ENCODE measurements at places on chromosomes 2 and 18.

- DNase-seq: no peak
Measured at GRCh38 chr18:50065527-50065926, 129.4 kb downstream of the MYO5B start.

DNA sequence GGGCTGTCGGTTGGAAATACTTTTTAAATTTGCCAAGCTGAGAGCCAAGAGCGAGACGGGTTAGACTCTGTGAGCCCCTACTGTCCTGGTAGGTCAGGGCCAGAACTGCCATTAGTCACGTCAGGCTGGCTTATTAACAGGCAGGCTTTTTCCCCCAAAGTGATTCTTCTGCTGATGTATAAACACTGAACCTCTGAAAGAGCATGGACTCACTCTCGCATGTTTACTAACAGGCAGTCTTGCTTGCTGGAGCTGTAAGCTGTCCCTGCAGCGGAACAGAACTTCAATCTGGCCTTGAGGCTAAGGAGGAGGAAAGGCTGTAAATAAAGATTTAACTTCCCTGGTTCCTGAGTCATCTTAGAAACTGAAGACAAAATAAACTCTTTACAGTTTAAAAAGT, 288.4 kb downstream of the PIEZO2 start:
- no peak for DNase-seq

DNA sequence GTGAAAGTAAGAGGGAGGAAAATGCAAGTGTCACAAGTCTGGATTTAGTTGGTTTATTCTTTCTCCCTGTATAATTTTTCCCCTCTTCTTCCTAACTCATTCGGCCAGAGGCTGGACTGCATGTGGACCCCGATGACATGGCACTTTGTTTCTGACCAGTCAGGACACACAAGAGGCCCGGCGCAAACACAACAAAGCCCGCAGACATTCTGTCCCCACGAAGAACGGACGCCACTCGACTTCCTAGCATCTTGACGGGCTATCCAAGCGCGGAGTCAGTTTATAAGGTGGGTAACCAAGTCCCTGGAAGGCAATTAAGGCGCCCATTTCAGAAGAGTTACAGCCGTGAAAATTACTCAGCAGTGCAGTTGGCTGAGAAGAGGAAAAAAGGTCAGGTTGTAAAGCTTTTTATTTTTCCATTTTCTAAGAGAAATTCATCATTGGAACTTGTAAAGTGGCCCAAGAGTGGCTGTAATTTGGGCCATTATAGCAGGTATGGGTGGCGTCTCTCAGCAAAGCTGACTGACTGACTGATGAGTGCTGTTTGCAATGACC, at the start of gene TPO:
Gene TPO (plus strand): TSS at position 308 of the 555 bp plus-strand sequence. CDS start 946 bp downstream, outside the sequence.
- DNase-seq: no peak

DNA sequence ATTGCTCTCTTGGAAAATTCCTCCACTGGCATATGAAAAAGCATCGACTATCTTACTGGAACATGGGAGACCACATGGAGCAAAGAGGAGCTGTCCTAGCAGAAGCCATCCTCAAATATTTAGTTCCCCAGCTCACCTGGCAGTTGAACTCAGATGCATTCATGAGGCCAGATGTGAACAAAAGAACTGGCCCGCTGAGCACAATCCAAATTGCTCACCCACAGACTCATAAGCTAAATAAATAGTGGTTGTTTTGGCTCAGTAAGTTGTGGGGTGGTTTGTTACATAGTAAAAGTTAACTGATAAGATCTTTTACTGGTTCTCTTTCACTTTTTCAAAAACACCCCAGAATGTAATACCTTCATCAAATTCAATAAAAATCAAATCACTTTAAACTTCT, 108.6 kb upstream of the CWC22 start:
- DNase-seq: no peak

GRCh38 chr2:164737612-164738081, 104.0 kb downstream of the COBLL1 start:
- no peak for DNase-seq

GRCh38 chr2:194044321-194044720, 1612.7 kb upstream of the SLC39A10 start:
- no peak for DNase-seq

- DNase-seq: no peak
Measured at GRCh38 chr18:54192900-54193299, 31.6 kb downstream of the MBD2 start.

- no peak for DNase-seq
Measured at GRCh38 chr2:221533299-221533698, 38.8 kb downstream of the EPHA4 start.

- DNase-seq: no peak
Measured at GRCh38 chr2:200735061-200735460, 76.6 kb upstream of the BZW1 start.

DNA sequence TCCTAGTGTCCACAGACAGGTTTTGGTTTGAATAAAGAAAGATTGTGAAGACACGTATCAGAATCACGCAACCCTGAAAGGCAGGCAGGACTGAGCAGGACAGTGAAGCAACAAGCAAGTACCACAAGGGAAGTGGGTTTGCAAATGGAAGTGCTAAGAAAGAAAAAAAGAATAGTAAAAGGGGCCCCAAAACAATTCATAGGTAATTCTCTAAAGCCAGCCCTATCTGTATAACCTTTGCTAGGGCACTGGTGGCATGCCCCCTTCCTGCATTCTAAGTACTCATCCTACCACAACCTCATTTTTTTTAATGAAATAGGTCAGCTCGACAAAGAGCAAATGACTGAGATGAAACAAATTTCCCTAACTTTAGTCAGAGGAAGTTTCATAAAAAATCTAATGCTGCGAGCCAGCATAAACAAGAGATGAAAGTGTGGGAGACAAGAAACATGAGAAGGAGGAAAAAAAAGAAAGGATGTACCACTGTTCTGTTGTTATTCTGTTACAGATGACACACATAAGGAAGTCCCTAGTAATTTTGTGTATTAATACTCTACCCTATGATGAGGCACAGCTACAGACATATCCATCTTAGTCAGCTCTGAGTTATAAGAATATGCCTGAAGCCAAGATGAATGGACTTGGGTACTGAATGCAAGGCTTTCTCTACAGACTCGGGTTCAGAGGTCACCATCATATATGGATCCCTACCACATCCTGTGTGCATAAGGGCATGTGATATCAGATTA, 32.2 kb downstream of the IKZF2 start:
- DNase-seq: no peak

GRCh38 chr2:101948625-101949155, 43.1 kb upstream of the IL1R2 start:
- DNase-seq: no peak

DNA sequence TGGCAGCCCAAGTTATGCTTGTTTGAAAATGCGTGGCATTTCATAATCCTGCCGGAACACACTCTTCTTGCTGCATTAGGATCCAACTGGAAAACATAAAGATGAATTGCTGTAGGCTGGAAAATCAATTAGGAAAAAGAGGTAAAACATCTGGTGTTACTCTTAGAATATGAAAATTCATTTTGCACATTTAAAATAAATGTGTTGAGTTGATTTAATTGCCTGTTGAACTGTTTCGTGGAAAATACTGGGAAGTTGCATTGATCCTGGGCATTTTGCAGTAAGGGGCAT, 4.1 kb downstream of the RHOB start:
- DNase-seq: no peak

GRCh38 chr18:75070625-75071483, 138.1 kb downstream of the PTGR3 start:
- DNase-seq: peak; percentile 45

DNA sequence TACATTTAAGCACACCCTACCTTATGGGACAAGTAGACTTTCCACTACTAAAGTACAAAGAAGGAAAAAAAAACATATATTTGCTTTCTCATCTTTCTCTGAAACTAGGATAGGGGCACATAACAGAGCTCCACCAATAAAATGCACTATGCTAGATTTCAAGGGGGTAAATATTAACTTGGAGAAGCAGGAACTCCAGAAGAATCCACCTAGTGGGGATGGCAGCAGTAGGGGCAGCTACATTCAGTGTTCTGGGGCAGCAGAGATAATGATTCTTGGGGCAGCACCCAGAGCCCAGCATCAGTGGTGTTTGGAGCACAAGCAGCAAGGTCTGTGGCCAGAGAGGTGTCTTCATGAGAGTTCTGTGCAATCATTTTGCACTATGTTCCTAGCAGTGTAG, 64.7 kb downstream of the DTNB start:
- no peak for DNase-seq

GRCh38 chr2:9641641-9642040, 10.8 kb upstream of the YWHAQ start:
- no peak for DNase-seq

- no peak for DNase-seq
Measured at GRCh38 chr18:70840649-70841048, 551.8 kb downstream of the SOCS6 start.

DNA sequence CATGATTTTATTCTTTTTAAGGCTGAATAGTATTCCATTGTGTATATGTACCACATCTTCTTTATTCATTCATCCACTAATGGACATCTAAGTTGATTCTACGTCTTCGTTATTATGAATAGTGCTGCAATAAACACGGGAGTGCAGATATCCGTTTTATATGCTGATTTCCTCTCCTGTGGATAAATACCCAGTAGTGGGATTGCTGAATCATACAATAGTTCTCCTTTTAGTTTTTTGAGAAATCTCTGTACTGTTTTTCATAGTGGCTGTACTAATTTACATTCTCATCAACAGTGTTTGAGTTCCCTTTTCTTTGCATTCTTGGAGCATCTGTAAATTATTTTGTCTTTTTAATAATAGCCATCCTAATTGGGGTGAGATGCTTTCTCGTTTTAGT, 114.5 kb downstream of the RGPD3 start:
- no peak for DNase-seq

DNA sequence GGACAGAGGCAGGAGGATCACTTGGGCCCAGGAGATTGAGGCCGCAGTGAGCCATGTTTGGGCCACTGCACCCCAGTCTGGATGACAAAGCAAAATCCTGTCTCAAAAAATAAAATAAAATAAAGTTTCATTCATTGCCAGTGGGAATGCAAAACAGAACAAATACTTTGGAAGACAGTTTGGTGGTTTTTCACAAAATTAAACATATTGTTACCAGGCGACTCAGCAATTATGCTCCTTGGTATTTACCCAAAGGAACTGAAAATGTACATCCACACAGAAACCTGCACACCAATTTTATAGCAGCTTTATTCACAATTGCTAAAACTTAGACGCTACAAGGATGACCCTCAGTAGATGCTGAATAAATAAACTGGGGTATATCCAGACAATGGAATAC, 35.8 kb downstream of the FOSL2 start:
- no peak for DNase-seq

GRCh38 chr18:3248658-3249359, 1.2 kb downstream of the MYL12A start:
- DNase-seq: no peak

GRCh38 chr2:68846091-68846490, 25.1 kb downstream of the BMP10 start:
- no peak for DNase-seq

GRCh38 chr2:204452464-204453023, 92.7 kb upstream of the PARD3B start:
- DNase-seq: no peak

DNA sequence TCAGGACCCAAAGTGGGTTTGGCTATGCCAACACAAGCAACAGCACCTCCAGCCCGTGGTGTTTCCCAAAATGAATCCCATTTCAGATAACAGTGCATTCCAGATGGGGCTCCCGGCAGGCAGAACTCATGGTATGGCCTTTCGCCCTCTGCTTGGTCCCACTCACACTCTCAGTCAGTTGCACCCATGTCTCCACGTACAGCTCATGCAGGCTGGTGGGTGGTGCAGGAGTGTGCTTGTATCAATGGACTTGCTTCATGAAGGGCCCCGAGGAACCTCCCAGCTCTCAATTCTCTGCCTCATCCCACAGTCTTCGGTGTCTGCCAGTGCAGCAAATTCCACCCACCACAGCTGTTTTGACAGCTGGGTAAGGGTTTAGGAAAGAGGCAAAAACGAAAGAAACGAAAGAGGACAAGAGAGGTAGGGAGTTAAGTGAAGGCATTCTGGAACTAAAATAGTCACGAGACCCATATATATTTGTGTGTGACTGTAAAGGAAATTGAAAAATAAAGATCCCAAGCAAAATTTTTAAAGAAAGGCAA, 278.1 kb downstream of the DCDC2C start:
- no peak for DNase-seq

DNA sequence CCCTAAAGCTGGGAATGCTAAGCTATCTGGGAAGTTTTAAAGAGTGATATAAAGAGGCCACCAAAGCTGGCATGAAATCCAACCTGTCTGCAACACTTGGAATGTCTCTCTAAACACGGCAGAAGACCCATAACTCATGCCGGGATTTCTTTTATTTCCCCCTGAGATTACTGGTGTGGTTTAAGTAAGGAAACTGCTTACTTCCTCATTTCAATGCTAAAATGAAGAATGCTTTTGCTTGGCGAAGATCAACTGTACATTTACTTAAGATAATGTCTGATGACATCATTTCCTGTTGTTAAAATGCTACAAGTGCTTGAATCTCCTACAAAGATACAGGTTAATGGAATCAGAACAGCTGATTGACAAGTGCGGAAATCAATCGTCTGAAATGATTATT, 353.8 kb upstream of the SALL3 start:
- no peak for DNase-seq

DNA sequence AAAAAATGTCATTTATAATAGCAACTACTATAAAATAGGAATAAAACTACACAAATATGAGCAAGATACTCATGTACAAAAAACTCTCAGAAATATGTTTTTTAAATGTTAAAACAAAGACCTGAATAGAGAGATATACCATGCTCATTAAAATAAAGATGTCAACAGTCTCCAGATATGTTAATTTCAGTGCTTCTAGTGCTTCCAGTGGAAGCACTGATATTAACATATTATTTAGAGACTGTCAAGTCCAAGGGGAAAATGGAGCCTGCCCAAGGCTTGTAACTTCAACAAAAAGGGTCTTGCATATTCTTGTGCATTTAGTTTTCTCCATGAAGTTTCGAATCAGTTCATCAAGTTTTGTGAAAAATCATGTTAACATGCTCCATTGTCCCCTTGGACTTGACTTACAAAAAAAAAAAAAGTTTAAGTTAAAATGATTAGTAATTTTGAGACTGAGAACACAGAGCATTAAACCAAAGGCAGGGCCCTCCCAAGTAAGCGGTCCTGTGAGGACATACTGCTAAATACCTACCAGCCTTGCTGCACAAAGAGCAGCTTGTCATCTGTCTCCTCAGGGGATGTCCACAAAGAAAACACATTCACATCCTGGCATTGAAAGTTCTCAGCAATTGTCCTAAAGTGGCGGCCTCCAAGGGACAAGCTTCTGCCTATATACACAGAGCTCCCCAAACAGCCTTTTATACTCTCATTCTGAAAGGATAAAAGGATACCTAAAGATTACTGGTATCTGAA, 501.9 kb upstream of the CHAC2 start:
- DNase-seq: no peak

DNA sequence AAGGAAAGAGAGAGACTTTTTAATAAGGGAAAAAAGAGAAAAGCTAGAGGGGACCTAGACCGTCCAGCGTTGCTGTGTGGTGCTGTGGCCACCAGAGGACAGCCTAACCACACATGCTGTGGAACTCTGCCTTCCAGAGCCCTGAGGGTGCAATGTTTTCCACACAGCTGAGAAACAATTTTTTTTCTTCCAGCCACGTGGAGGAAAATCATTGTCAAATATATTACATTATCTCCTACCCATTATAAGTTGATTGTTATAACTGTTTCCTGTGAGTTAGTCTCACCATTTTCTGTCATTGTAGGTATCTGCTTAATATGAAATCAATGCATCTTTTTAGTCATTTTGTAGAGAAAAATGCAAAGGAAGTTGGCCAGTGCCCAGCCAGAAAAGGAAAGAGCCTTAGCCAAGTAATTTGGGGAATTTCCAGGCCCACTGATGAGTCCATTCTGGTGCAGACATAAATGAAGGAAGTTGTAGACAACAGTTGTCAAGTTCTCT, 5.9 kb upstream of the MRPL19 start:
- DNase-seq: peak; percentile 29

- no peak for DNase-seq
Measured at GRCh38 chr2:223735659-223736244, 101.6 kb downstream of the AP1S3 start.

All from activated CD8-positive, alpha-beta memory T cell treated with anti-CD3 and anti-CD28 coated beads for 1 hour (primary cell).